ENCODE measurements at places on chromosomes 16 and 17. TPM values are rescaled to one million over a fixed set of nuclear protein-coding genes. Genes with fewer than 3 reads are reported as not detected.

Gene SCIMP
- 0.45 TPM for total RNA-seq

Gene PYY
- not detected for total RNA-seq

Gene MYH2
- not detected for total RNA-seq

Gene CCL1
- not detected for total RNA-seq

Gene TM4SF5
- total RNA-seq = not detected

Gene TEX14
- 0.08 TPM for total RNA-seq

Gene TMEM100
- 2.3 TPM for total RNA-seq

Gene KCNH4
- 0.07 TPM for total RNA-seq

Gene ATXN1L
- total RNA-seq = 16.4 TPM

Gene IL17C
- not detected for total RNA-seq

Gene BRICD5
- total RNA-seq = 8.4 TPM

Data from heart left ventricle (tissue), 16 donors.